ENCODE measurements at places on chromosomes 16 and 17.

GRCh38 chr17:82030470-82031302, 792 bp upstream of the RAC3 start:
- peak; percentile 92 for DNase-seq

GRCh38 chr17:51230306-51230705, 29.5 kb downstream of the MBTD1 start:
- no peak for DNase-seq

DNA sequence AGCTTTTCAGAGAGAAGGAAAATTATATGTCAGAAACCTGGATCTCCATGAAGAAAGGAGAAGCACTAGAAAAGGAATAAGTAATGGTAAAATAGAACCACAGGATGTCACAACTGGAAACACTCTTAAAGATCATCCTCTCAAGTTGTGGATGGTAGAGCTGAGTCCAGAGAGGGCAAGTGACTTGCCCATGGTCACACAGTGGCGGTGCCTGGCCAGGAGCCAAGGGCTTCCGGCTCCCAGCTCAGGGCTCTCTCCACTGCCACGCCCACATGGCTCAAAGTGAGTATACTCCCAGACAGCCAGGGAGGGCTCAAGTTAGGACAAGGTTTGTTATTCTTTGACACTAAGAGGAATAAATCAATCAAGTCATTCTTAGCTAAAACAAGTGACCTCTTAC, 159.8 kb downstream of the COPRS start:
- no peak for DNase-seq

DNA sequence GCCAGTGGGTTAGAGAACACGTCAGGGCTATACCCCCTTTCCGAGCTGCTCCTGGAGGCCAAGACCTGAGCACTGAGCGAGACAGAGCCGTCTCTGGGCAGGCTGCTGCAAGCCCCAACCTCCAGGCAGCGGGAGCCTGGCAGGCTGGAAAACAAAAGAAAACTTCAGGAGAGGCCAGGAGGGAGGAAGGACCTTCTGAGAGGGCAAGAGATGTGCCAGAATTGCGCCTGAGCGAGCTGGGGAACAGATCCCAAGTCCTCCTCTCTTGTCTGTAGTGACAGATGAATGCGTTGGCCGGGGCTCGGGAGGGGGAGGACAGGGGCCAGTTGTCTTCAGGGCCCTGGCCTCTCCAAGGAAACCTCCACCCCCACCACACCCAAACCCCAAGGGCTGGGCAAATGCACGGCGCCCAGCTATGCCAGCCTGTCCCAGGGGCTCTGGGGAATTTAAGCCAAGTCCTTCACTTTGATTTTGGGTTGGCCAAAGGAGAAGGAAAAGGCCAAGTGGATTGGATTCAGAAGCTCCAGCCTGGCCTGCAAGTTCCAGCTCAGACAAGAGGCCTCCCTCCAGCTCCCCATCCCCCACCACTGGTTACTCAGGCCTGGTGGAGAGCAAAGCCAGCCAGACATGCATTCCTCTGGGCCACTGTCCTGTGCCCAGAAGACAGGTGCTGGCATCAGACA, 18.1 kb downstream of the SDK2 start:
- DNase-seq, result no peak

- peak; percentile 89 for DNase-seq
These were observed 12.6 kb upstream of the ATP6V0C start for GRCh38 chr16:2500918-2501750.

GRCh38 chr17:49612726-49613125, 37.1 kb downstream of the NXPH3 start:
- DNase-seq, result no peak

- no peak for DNase-seq
These were observed 46.9 kb downstream of the RMI2 start for GRCh38 chr16:11392041-11392581.

DNA sequence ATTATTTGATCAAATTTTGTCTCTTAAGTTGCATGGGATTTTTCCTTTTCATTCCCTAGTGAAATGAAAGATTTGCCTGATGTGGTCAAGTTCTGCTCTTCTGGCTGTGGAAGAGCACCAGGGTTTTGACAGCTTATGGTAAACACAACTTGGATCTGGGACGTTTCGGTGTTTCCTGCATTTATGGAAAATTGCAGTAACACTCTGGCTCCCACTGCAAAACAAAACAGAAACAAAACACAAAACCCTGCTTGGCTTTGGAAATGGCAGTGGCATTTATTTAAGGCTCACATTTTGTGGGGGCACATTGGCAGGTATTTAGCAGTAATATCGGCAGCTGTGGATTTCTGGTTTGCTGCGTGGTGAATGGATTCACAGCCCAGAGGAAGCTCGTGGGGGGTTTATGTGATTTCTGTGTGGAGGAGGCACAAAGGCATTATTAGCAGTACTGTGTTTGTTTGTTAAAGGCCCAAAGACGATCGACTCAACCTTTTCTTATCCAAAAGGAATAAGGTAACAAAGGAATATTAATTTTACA, 377.8 kb downstream of the SNX29 start:
- DNase-seq, result no peak

DNA sequence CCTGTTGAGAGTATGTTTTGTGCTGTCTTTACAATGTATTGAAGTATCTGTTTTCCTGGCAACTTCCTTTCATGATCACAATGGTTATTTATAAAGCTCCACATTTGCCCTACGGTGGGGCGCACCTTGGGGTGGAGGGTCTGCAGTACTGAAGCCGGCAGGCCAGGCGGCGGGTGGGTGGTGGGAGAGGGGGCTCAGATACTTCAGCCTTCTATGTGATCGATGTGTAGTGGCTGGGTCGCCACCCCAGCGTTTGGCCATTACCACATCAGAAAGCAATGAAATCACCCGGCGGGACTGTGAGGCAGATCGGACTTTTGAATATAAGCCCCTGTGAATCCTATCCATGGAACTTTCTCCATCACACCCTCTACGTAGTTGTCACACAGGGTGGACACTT, 196.6 kb downstream of the FOXL1 start:
- no peak for DNase-seq

- DNase-seq, result no peak
These were observed 1.8 kb upstream of the KRT10 start for GRCh38 chr17:40824015-40824832.

GRCh38 chr17:3956983-3957382, 7.3 kb downstream of the ATP2A3 start:
- no peak for DNase-seq

DNA sequence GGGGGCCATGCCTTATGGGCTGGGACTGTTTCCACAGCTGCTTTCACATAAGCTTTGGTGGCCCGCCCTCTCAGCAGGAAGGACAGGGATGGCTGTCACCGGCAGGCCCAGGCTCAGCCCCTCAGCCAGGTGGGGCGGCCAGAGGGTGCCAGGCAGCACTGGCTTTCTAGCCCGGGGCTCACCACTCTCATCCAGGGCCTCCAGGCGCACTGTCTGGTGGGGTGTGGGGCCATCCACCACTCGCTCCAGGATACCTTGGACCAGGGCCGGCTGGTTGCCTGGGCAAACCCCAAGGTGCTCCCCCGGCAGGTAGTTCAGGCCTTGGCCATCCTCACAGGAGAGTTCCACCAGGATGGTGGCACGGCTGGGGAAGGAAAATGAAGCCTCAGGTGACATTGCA, 35.0 kb downstream of the NOS2 start:
- DNase-seq, result no peak

GRCh38 chr17:76497979-76498875, 3.0 kb downstream of the RHBDF2 start:
- no peak for DNase-seq

GRCh38 chr17:47730681-47731080, 2.4 kb upstream of the TBX21 start:
- peak; percentile 25 for DNase-seq

GRCh38 chr17:49882434-49882833, 34.6 kb upstream of the TAC4 start:
- DNase-seq, result no peak

- no peak for DNase-seq
These were observed 54.8 kb downstream of the GPATCH8 start for GRCh38 chr17:44448412-44448811.

DNA sequence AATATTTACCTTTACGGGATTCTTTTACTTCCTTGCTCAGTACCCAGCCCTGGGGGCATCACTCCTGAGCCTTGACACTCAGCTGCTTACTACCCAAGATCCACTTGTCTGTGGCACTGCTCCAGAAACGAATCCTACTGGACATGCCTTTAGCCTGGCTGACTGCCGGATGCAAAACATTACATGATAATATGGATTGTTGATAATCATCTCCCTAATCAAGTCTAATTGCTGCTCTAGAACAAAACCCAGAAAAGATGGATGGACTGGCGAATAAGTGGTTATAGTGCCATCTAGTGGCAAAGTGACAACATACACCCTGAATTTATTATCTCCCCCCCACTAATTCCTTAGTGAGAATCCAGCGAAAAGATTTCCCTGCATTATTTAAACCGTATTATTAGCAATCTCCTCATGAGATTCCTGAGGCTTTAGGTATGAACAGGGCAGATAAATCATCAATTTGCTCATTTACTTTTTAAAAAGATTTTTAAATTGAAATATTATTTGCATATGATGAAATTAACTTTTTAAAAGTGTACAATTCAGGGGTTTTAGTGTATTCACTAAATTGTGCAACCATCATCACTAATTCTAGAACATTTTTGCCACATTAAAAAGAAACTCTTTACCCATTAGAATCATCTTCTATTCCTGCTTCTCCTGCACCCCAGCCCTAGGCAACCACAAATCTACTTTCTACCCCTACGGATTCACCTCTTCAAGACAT, 61.6 kb downstream of the RGS9 start:
- DNase-seq, result no peak

DNA sequence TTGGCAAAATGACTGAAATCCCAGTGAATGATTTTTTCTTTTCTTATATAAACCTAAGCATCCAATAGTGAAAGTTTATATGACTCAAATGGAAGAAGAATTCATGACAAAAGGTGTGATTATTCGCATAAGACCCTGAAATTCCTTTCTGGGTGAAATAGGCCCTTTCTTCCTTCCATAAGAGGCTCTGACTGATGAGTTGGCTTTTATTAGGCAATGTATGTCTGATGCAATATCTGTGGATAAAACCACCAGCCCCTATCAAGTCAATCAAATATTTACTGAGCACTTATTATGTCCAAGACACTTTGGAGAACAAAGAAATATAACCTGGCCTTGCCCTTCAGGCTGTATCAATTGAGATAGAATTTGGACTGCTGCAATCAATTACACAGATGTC, 316.6 kb downstream of the CDH13 start:
- no peak for DNase-seq

DNA sequence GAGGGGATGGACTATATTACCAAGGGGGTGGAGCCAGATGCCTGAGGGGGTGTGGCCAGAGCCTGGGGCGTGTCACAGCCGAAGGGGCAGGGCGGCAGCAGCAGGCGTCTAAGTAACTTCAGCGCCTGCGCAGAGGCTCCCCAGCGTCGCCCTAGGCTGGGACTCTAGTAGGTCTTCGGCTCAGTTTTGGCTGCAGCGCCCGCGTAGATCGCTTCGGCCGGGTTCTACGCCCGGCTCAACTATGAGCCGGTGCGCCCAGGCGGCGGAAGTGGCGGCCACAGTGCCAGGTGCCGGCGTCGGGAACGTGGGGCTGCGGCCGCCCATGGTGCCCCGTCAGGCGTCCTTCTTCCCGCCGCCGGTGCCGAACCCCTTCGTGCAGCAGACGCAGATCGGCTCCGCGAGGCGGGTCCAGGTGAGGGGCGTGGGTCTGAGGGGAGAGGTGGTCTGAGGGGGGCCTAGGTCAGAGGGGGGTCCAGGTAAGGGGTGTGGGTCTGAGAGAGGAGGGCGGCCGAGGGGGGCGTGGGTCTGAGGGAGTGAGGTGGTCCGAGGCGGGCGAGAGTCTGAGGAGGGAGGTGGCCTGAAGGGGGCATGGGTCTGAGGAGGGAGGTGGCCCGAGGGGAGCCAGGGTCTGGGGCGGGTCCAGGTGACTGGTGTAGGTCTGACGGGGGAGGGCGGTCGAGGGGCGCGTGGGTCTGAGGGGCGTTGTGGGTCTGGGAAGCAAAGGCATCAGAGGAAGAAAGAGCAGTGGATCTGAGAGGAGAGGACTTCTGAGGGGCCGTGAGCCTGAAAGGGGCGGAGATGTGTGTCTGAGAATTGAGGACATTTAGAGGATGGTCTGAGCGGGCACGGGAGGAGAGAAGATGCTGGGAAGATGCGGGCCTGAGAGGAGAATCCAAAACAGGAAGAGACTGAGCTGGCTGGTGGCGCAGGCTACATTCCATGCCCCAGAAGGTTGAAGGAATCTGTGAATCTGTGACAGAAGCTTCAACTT, at the start of gene LPCAT2:
Gene LPCAT2 (plus strand): TSS at position 132 of the 991 bp plus-strand sequence. CDS start 110 bp downstream, at position 242.
- DNase-seq, result peak; percentile 82

GRCh38 chr17:57783338-57783742, 38.2 kb upstream of the CCDC182 start:
- DNase-seq, result peak; percentile 91

- no peak for DNase-seq
These were observed 399.7 kb downstream of the NPIPA8 start for GRCh38 chr16:17936766-17937402.

DNA sequence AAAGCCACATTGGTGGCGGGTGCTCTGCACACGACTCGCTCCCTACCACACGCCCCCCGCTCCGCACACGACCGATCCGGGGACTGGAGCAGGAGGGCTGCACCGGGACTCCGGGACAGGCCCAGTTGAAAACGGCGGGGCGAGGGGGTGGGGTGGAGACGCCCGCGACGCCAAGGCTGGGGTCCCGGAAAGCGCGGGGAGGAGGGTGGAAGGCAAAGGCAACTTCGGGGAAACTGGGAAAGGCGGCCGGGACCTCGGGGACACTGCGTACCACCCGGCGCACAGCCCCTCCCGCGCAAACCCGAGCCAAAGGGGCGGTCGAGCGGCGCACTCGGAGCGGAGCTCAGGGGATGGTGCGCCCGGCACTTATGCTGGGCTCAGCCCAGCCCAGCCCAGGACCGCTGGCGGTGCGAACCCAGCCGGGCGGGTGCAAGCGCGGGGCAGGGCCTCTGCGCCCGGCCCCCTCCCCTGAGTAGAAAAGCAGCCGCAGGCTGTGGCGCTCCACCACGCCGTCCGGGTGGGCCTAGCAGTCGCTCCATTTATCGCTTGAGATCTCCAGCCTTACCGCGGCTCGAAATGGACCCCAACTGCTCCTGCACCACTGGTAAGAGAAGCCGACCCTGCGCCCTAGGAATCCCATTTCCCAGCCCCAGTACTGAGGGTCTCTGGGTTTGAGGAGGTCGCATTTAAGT, at the start of gene MT1M:
Gene MT1M (plus strand): TSS at position 504 of the 692 bp plus-strand sequence. CDS start 73 bp downstream, at position 577.
- peak; percentile 22 for DNase-seq

DNA sequence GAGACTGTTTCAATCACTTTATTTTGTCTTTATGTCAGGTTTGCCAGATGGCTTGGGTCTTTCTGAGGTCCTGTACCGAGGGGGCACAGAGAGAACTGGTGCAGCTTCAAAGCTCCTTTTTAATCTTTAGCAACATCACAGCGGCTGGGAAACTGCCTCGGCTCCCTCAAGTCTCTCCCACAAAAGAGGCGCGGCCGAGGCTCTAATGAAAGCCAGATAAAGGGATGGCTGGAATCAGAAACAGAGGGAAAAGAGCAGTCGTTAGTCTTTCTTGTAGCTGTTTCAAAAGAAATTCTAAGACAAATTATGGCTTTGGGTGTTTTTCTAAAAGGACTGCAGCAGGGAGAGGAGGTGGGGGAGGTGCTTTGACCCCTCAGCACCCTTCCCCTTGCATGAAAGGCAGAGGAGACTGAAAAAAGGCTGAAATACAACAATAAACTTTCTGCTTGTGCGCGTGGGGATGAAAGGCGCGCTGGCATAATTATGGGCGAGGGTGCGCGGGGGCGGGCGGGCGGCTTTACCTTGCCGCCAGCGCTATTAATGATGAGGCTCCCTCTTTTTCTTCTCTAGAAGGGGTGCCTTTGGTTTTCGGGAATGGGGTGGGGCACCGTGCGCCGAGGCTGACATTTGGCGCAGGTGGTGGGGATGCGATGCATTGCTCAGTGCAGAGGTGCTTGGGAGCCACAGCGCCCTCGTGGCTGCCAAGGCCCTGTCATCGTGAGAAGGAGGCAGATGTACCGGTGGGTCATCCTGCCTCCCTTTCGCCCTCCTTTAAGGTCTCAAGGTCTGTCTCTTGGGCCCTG, 22.3 kb upstream of the BRD7 start:
- no peak for DNase-seq

All from activated CD4-positive, alpha-beta T cell treated with anti-CD3 and anti-CD28 coated beads for 36 hours (primary cell).